ENCODE measurements at places on chromosomes 3 and 15.

DNA sequence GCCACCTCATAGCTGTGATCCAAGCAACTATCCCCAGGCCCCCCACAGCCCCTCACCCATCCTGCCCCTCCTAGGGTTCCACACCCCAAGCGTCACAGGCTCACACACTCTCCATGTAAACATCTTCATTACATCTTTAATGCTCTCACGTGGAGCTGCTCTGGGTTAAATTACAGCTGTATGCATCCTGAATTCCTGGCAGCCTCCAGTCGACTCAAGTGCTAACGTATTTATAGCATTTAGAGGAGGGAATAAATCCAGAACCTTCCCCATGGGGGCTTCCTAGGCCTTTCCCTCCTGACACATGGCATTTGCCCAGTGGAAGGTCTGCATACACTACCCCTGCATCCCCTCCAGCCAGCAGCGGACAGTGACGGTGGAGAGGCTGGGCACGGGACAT, 9.6 kb downstream of the C3orf18 start:
- DNase-seq = no peak

- no peak for DNase-seq
Observed at GRCh38 chr15:32908135-32908801, 190.5 kb downstream of the GREM1 start.

GRCh38 chr15:74845208-74845568, 2.2 kb upstream of the ULK3 start:
- no peak for DNase-seq

GRCh38 chr3:12780751-12781150, 15.7 kb upstream of the CAND2 start:
- DNase-seq = no peak

- DNase-seq = no peak
Observed at GRCh38 chr15:31311735-31312619, 14.7 kb upstream of the KLF13 start.

GRCh38 chr3:133750259-133750656, 4.1 kb downstream of the TF start:
- no peak for DNase-seq

GRCh38 chr3:19476281-19476680, 328.0 kb downstream of the KCNH8 start:
- DNase-seq = no peak

DNA sequence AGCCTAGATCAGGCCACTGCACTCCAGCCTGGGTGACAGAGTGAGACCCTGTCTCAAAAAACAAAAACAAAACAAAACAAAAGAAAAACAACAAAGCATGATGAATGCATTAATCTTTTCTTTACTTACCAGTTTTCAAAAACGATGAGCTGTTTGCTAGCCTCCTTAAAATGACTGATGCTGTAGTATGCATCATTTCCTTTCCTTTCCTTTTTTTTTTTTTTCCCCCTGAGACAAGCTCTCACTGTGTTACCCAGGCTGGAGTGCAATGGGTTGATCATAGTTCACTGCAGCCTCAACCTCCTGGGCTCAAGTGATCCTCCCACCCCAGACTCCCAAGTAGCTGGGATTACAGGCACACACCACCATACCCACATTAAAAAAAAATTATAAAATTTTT, 202.0 kb downstream of the ADAMTSL3 start:
- no peak for DNase-seq

DNA sequence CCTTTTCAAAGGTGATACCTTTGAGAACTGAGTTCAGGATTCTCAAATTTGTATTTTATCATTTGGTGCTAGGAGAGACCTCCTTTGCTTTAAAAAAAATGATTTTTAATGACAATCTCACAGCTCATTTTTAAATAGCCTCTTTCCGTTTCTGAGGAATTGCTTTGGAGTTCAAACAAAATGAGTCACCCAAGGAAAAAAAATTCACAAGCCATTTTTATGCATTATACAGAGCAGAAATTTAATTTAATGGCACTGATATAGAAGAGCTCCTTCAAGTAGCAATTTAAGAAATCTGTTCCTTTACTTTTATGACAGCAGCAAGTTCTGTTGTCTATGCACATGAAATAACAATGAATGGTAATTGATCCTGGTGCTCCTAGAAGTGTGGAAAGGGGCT, 337.9 kb upstream of the KCNMB2 start:
- DNase-seq = no peak

DNA sequence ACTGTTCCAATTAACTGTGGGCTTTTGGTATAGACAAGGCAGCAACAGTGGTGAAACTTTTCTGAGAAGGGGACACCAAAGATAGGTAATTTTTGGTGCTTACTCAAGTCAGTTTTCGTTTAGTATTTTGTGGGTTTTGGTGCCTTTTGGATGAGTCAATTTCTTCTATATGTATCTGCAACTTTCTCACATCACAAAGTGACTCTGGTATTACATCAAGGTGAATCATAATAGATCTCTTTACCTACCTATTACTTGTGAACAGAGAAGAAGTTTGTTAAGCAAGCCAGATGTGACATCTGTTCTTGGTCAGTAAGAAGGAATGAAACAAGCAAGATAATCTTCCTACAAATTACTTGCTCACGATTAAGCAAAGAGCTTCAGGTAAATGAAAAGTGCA, 732.4 kb upstream of the DPPA4 start:
- DNase-seq = no peak

GRCh38 chr3:153892126-153892525, 229.1 kb upstream of the ARHGEF26 start:
- DNase-seq = no peak

DNA sequence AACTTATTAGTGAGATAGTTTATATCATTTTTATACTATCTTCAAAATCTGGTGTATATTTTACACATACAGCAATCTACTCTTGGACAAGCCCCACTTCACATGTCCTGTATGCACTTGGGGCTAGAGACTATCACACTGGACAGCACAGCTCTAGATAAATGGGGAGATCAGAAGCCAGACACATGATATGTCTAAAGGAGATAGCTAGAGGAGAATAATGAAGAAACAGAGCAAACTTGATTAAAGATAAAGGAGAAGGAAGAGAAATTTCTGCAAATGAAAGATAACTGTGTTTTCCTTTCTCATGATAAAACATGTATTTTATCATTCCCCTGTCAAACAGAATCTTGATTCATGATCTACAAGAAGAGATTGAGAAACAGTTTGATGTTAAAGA, 13.0 kb downstream of the CPA3 start:
- no peak for DNase-seq

DNA sequence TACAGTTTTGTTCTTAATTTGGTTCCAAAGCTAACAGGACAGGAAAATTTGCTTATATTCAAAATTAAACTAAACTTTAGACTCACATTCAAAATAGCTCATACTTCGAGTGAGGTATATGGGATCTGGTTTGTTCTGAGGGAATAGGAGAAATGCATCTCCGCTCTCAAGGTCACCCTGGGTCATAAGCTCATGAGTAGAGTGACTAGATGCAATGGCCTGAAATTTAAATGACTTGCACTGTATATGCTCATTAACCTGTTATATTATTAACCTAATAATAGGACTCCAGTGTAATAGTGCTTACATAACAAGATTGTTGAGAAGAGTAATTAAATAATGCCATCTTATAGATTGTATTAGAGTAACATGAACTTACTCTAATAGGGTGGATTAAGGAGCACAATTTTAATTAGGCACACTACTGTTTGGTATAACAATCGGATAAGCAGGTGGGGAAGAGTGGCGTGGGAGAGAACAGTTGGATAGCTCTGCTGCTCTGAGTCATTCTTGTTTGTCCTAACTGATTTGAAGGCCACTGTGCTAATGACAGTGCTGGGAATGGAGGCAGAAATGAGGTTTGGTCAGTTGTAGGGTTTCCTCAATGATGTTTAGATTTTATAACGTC, 5.2 kb downstream of the NKTR start:
- no peak for DNase-seq

GRCh38 chr15:55990998-55991397, 2.4 kb downstream of the NEDD4 start:
- DNase-seq = no peak

- DNase-seq = no peak
Observed at GRCh38 chr3:129654131-129654530, 47.7 kb upstream of the PLXND1 start.

- DNase-seq = no peak
Observed at GRCh38 chr3:171790574-171790897, 19.7 kb downstream of the PLD1 start.

- no peak for DNase-seq
Observed at GRCh38 chr3:188580223-188580622, 426.3 kb downstream of the LPP start.

- DNase-seq = no peak
Observed at GRCh38 chr3:76550522-76551201, 489.2 kb upstream of the ROBO2 start.

- no peak for DNase-seq
Observed at GRCh38 chr3:59245859-59246501, 196.2 kb upstream of the CFAP20DC start.

DNA sequence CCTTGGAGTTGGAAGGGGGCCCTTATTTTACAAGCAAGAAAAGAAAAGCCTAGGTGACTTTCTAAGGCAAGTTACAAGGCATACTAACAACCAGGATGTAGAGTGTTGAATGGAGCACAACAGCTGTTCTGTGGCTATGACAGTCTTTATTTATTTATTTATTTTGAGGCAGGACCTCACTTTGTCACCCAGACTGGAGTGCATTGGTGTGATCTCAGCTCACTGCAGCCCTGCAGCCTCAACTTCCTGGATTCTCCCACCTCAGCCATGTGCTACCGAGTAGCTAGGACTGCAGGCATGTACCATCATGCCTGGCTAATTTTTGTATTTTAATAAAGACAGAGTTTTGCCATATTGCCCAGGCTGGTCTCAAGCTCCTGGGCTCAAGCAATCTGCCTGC, 973.4 kb downstream of the ROBO1 start:
- no peak for DNase-seq

DNA sequence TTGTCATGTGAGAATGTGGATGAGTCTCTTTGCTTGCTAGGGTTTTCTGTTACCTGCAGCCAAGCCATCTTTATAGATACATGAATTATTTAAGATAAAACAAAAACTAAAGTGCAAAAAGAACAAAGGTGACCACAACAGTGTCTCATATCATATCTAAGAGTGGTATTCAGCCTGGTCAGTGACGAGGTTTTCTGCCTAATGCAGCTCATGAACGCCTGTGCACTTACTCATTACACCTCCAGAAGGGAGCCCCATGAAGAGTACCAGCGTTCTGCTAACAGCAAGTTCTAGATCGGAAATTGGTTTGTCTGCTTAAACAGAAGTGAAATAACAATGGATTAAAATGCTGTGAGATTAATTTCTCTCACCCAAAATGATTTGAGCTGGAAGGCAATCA, 19.2 kb downstream of the PXYLP1 start:
- DNase-seq = no peak

DNA sequence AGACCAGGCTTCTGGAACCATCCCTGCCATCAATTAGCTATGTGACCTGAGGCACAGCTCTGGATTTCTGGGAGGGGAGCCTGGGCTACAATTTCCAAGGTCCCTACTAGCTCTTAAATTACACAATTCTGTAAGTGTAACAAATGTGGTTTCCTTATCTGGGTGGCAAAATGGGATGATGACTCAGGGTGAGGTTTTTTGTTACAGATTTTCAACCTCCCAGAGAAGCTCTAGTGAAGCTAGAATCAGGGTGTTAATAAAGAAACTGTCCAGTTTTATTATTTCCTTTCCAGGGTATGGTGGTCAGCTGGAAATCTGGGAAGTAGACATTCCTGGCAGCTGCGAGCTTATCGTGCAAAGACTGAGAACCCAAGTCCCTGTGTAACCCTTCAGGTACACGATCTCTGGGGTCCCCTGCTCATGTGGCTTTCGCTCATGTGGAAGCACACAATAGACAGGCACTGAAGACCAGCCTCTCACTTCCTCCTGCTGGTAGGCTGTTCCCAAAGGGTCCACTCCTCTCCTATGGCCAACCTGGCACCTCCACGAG, 7.3 kb downstream of the RAB27A start:
- no peak for DNase-seq

GRCh38 chr3:37032961-37033360, 39.6 kb downstream of the MLH1 start:
- no peak for DNase-seq

Data from SK-N-MC (cell line).